ENCODE measurements at places on chromosomes 7 and 10.

- DNase-seq = no peak
Observed at GRCh38 chr7:96320442-96320841, 1.5 kb downstream of the SLC25A13 start.

GRCh38 chr10:11509036-11509435 lies 102.4 kb downstream of the USP6NL start:
- peak; percentile 17 for DNase-seq

GRCh38 chr7:111363099-111363498 lies 199.2 kb downstream of the IMMP2L start:
- no peak for DNase-seq

GRCh38 chr10:59557052-59557451 lies 152.6 kb downstream of the SLC16A9 start:
- DNase-seq = no peak

GRCh38 chr7:98903246-98903645 lies 24.9 kb downstream of the TRRAP start:
- DNase-seq = no peak

DNA sequence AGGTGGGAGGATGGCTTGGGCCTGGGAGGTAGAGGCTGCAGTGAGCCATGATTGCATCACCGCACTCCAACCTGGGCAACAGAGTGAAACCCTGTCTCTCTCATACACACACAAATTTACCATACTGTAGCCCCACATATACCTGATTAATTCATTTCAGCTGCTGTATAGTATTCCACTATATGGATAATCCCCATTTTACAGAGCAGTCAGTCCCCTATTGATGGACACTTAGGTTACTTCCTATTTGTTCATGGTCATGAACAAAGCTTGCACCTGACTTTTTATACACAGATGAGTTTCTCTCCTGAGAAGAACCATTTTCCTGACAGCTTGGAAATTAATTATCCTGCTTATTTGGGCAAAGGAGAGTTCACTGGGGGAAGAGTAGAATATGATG lies 59.2 kb downstream of the EMX2 start:
- no peak for DNase-seq

- DNase-seq = no peak
Observed at GRCh38 chr10:85213493-85213892, 885.1 kb downstream of the CCSER2 start.

DNA sequence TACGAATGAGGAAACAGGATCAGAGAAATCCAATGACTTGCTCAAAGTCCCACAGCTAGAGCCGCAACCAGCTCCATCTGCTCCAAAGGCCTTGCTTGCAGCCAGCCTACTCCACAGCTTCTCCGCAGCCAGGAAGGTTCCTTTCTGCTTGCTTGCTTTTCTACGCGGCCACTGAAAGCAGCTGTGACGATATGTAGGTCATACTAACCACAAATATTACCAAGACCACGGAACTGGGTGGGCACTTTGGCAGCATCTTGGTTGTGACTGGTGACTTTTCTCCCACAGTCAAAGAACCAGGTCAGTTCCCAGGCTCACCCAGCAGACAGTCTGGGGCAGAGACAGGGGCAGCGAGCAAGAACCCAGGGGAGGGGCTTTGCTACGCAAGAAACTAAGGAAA lies 86.4 kb downstream of the FAM53B start:
- no peak for DNase-seq

GRCh38 chr10:123836418-123837145 lies 55.0 kb downstream of the CPXM2 start:
- no peak for DNase-seq

DNA sequence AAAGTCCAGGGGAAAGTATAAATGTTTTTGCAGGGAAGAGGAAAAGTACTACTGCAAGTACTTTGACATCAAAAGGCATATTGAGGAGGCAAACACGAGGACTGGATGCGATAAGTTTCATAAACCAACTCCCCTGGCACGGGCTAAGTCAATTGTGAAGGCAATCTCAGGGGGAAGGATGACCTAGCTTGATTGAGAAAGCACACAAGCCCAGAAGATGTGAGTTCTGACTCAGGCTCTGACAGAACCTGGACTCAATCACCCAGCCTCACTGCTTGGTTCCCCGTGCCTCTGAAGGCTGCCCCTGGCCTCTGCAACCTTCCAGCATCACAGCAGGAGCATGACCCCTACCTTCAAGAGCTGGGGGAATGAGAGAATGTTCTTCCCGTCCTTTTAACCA lies 93.2 kb upstream of the ZNF438 start:
- no peak for DNase-seq

DNA sequence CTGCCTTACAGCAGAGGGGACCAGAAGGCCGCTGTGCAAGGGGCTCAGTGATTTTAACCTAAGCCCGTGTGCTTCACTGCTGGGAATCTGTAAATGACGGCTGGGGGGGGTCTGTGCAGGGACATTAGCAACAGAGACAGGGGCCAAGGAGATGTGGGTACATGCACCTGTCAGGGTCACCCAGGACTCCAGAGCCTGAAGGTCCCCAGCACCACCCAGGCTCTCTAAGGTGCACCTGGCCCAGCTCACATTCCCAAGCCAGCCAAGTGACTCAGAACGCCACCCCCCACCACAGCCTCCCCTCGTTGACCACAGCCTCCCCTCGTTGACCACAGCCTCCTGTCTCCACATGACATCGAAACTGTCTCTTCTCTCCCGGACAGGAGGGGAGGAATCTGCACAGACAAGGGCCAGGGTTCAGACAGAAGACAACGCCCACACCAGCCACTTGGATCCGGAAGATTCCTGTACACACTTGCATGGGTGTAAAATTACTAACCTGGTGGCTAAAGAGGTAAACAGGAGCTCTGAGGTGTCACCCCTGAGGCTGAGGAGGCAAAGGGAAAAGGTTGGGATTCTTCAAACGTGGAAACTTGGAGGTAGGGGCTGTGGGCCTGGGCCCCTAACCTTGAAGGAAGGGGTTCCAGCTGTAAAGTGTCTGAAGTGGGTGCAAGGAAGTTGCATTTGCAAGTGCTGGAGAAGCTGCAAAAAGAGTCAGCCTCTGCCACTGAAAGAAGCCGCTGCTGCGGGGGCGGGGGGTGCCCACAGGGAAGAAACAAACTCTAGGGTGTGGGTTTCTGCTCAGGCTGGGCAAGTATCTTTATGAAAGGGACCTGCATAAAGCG lies 27.0 kb downstream of the CALML3 start:
- DNase-seq = peak; percentile 71

- DNase-seq = no peak
Observed at GRCh38 chr10:79883986-79884385, 57.4 kb downstream of the NUTM2E start.

DNA sequence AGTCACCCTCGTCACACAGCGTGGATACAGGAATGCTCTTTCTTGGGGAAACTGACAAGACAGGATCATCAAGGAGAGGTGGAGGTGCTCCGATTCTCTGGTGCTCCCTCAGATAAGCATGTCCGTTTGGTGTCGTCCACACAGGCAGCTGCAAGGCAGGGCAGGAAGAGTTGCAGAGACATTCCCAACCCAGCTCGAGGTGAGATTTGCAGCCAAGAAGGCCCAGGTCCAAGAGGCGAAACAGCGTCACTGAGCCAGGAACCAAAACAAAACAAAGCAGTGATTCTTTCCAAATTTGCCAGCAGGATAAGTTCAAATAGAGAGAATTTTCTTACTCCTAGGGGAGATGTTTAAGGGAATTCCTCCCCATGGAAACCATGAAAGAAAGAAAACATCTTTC lies 386.5 kb upstream of the PFKP start:
- DNase-seq = no peak

- no peak for DNase-seq
Observed at GRCh38 chr10:123999956-124000615, 93.3 kb downstream of the CHST15 start.

DNA sequence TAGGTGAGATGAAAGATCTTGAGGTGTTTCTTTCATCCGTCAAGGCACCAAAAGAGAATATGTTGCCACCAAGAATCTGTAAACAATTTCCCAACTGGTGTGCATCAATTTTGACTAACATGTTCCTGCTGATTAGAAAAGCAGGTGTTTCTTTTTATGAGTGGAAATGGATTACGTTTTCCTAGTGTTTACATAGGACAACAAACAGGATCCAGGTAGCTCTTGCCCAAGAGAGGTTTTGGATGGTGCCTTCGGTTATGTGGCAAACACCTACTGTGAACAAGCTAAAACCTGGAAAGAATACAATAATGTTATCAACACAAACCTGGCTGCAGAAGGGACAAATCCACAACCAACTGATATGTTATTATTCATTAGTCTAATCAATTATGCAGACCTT lies 53.6 kb upstream of the WNT16 start:
- DNase-seq = no peak

DNA sequence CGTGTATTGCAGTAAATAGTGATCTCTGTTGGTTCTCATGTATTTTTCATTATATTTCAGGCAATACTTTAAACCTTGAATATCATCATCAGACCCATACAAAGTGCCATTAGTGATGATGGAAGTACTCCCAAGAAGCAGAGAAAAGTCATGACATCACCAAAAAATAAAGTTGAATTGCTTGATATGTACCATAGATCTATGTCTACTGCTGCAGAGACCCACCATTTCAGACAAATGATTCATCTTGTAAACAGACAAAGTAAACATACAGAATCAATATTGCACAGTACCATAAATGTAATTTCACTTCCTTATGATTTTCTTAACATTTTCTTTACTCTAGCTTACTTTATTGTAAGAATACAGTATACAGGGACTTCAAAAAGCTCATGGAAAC lies 347.8 kb downstream of the IPMK start:
- DNase-seq = no peak

DNA sequence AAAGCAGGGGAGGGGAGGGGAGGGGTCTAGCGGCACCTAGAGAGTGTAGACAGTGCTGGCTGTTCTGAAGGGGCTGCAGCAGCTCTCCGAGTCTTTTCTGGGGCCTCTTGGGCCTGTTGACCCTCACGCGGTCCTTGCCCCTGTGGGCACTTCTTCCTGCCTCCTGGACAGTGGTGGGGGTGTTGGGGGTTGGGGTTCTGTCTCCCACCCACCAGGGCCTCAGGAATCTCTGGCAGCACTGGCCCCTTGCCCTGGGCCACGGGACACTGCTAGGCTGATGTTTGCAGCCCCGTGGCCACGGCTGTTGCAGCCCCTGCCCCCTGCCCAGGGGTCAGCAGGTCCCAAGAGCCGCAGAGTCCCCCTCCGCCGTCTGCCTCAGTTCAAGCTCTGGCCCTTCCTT lies 68.9 kb upstream of the INPP5A start:
- DNase-seq = no peak

- DNase-seq = no peak
Observed at GRCh38 chr10:24821986-24822385, 98.3 kb upstream of the ARHGAP21 start.

- no peak for DNase-seq
Observed at GRCh38 chr7:142808461-142808801, 37.7 kb downstream of the PRSS2 start.

- no peak for DNase-seq
Observed at GRCh38 chr10:35452171-35452570, 115.9 kb downstream of the CCNY start.

- no peak for DNase-seq
Observed at GRCh38 chr7:17131060-17131345, 167.4 kb upstream of the AHR start.

DNA sequence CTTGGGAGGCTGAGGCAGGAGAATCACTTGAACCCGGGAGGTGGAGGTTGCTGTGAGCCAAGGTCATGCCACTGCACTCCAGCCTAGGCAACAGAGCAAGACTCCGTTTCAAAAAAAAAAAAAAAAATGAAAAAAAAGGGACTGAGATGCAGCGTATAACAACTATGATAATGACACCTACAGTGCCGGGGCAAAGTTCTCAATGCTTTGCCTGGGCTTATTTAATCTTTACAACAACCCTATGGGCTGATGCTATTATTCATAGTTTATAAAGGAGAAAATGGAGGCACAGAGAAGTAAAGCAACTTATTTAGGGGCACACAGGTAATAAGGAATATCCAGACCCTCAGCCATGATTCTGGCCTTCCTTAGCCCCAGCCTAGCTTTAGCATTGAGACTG lies 47.6 kb downstream of the SUGCT start:
- no peak for DNase-seq

GRCh38 chr10:1361411-1362105 lies 305.4 kb downstream of the WDR37 start:
- no peak for DNase-seq

- no peak for DNase-seq
Observed at GRCh38 chr10:49010295-49010694, 70.7 kb upstream of the LRRC18 start.

GRCh38 chr10:85045046-85045445 lies 716.7 kb downstream of the CCSER2 start:
- DNase-seq = no peak

DNA sequence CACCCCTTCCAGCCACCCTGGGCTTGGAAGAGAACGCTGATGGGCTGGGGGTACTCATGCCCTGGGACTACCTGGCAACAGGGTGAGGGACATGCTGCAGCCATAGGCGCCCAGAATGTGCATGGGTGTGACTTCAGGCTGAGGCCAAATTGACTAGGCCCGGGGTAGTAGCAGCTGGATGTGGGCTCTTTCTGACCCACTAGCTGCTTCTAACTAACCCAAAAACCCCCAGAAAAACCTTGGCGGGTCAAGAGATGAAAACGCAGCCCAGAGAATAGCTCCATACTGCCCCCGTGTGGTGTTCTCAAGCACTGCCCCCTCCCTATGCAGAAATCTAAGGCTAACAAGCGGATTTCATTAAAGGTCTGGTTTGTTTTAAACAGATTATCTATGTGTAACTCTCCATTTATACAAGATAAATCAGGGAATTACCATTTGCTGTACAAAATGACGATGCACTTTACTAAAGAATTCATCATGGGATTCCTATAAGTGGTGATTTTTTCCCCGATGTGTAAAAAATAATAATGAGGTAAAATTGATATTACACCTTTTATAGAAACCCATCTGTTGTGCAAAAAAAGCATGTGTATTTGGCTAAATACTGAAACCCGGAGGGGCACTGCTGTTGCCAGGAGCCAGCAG lies 4.2 kb downstream of the SMARCD3 start:
- no peak for DNase-seq

GRCh38 chr7:139908792-139909191 lies 79.7 kb downstream of the TBXAS1 start:
- no peak for DNase-seq

- no peak for DNase-seq
Observed at GRCh38 chr7:108406222-108406890, 49.9 kb downstream of the NRCAM start.

- DNase-seq = no peak
Observed at GRCh38 chr10:70513848-70514309, 35.3 kb downstream of the PALD1 start.

- no peak for DNase-seq
Observed at GRCh38 chr10:128116187-128116586, 10.0 kb downstream of the MKI67 start.

DNA sequence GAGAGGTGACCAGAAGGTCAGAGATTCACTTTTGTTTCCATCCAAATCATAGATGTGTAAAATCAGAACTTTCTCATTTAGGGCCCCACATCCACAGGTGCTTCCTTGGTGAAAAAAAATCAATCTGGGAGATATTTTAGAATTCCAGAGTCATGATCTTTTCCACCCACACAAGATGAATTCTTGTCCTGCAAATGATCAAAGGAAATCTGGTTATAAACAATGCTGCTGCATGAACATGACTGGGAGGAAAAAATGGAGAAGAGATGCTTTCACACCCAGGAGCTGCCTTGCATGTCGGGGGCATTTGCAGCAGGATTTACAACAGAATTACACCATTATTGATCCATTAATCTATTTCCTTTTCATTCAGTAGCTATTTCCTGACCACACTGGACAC lies 106.5 kb upstream of the TMEM72 start:
- no peak for DNase-seq
